Lower lobe of right lung (tissue), 2 donors: ENCODE measurements at places on chromosomes 13 and 19. TPM values are rescaled to one million over a fixed set of nuclear protein-coding genes. Genes with fewer than 3 reads are reported as not detected.

NDUFA11 gene
- 150 TPM for total RNA-seq

ACTN4 gene
- 454 TPM for total RNA-seq

PLIN5 gene
- total RNA-seq: 19.9 TPM

LHB gene
- total RNA-seq: not detected

FBXO17 gene
- total RNA-seq: 10.5 TPM

ZFP82 gene
- total RNA-seq: 4.0 TPM

KIR3DL2 gene
- total RNA-seq: not detected

GRCh38 chr19:35955881-35956634 is 19.9 kb downstream of the LRFN3 start:
- no peak for DNase-seq

DNA sequence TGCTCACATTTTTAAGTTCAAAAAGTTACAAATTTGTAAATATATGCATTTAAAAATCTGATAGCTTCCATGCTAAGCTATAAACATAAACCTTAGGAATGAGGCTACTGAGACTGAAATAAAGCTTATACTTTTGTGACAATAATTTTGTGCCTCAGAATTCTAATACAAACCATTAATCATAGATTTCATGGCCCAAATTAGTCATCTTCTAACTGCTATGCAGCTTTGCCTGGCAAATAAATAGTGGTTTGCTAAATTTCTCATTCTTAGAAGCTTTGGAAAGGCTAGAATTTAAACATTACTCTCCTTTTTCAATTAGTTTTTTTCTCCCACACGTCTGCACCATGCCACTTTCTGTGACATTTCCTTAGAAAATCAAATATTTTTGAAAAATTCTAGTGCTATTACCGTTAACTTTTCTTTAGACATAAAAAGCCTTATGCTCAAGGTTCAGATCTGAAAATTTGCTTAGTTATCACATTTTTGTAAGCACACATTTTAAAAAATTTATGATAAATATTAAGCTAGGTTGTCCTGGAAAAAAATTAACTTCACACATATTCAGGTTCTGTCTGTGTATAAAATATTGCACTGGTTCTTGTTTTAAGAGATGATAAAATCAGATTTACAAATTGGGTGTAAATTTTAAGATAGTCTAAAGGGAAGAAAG is 46.9 kb downstream of the FNDC3A start:
- no peak for DNase-seq

- DNase-seq: peak; percentile 53
Measured at GRCh38 chr13:90293793-90294361, 1053.6 kb upstream of the MIR17HG start.

DNA sequence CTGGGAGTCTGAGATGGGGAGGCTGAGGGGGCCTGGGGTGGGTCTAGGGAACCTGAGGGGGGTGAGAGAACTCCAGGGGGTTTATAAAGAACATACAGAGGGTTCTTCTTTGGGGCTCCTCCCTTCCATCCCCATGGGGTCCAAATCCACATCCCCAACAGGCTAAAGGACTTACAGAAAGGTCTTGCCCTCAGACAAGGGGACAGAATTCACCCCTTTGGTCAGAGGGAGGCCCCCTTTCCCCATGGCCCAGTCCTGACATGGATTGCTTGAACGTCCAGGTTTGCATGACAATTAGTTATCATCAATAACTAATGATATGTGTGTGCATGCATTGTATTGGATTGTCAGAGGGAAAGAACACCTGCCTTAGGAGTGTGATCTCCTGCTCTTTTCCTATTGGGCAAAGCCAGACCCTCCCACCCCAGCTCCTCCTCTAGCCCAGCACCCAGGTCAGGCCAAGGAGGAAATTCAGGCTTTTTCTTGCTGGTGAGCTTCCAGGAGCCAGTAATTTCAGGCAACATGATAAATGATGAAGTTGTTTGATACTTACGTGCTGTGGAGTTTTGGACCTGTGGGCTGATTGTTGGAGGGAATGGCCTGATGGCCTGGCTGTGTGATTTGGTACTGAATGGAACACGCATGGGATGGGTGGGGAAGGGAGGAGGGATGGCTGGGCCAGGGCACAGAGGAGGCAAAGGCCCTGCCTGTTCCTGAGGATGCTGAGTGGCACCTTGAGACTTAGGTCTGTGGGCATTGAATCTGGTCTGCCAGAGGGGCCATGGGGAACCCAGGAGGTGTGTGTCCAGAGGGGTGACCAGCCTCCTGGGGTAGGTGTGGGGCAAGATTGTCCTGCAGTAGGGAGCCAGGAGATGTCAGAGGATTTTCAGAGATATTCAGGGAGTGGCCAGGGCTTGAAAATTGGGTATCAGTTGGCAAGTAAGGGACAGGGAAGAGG is 1.1 kb downstream of the KLHL26 start:
- no peak for DNase-seq

DNA sequence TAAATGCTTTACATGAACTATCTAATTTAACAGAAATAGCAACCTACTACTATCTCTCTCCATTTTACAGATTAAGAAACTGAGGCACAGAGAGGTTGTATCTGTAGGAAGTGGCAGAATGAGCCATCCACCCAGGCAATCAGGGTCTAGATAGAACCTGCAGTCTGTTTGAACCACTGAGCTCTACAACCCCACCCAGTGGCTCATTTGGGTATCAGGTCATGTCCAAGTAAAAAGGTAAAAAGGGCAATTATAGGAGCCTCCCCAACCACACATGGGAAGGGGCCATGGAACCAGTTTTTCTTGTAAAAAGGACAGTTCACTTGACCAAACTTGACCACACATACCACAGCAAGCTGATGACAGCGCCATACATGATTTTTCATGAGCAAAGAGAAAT is 92.9 kb upstream of the SGCG start:
- DNase-seq: no peak

DNA sequence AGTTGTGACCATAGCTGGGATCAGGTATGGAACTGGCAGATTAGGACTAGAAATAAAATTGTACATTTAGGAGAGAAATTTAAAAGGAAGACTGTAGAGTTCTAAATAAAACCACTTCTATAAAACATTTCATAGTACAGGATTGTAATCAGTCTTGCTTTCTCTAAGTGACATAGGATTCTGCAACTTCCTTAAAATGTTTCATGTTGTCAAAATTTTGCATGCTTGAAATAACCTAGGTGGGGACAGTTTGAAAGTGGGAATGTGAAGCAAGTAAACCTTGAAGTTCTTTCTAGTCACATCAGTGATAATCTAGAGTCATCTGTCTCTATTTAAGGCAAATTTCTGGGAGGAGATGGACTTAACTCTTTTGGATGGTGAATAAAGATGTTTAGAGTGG is 6.7 kb downstream of the TM9SF2 start:
- no peak for DNase-seq

DNA sequence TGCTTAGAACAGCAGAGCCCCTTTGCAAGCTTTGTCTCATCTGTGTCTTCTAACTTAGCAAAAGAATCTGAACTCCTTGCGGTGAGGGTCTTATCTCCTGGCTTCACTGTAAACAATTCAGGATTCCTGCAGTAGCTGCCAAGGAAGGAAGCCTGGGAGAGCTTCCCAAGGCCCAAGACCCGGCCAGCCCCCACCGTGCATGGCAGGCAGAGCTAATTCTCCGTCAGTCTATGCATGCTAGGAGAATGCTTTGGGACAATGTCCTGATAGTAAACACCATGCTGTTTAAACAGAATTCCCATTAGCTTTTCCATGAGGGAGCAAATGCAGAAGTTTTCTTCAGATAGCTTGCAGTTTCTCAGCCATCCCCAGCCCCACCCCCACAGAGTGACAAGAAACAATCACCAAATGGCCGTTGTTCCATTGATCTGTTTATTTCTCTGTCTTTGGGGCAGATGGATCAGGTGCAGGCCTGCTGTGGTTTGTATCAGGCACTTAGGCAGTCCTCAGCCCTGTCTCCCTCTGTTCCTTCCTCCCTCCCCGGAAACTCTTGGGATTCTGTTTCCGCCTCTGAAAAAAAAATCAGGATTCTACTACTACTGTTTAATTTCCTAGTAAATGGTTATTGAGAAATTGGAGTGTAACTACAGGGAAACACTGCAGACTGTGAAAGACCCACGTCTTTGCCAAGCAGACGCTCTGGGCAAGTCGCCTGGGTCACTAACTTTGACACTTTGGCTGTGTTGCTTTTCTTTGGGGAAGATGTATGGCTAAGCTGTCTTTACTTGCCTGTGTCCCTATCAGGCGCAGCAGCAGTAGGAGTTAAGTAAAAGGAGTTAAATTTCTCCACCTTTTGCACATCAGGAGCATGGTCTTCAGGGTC is 40.7 kb upstream of the SPATA13 start:
- no peak for DNase-seq

GRCh38 chr13:81929988-81930387 is 1589.1 kb upstream of the SPRY2 start:
- DNase-seq: no peak

- no peak for DNase-seq
Measured at GRCh38 chr19:33686687-33687480, 65.1 kb downstream of the CHST8 start.

DNA sequence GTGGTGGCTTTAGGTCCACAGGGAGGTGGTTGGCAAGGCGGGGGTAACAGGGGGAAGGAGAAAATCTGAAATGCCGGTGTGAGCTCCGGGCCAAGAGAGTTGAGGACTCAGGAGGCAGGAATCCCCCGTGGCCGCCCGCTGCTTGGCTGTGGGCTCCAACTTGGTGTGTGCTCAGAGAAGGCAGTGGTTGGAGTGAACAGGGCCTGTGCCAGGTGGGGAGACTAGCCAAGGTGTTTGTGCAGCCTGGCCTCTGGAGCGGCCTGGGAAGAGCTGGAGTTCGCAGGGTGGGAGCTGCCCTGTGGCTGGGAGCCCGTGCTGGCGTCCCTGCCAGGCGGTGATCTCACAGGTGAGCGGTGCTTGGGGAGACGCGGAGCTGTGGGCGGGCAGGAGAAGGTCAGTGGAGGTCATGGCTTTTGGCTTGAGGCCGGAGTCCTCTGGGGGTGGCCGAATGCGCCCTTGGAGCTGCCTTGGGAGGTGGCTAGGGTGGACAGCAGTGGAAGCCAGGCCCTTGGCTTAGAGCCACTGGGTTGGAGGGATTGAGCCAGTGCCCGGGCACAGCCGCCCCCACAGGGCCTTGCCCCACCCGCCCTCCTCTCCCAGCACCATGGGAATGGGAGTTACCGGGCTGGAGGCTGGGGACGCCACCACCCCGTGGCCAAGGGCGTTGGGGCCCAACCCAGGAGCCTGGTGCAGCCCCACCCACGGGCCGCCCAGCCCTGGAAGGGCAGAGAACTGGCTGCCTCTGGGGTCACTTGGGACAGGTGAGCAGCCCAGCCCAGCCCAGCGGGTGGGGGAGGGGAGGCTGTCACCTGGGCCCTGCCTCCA is 7.1 kb upstream of the CIRBP start:
- DNase-seq: peak; percentile 91

GRCh38 chr13:83219832-83220231 is 662.4 kb downstream of the SLITRK1 start:
- no peak for DNase-seq

GRCh38 chr13:76289558-76289957 is 596.6 kb downstream of the KCTD12 start:
- DNase-seq: no peak

DNA sequence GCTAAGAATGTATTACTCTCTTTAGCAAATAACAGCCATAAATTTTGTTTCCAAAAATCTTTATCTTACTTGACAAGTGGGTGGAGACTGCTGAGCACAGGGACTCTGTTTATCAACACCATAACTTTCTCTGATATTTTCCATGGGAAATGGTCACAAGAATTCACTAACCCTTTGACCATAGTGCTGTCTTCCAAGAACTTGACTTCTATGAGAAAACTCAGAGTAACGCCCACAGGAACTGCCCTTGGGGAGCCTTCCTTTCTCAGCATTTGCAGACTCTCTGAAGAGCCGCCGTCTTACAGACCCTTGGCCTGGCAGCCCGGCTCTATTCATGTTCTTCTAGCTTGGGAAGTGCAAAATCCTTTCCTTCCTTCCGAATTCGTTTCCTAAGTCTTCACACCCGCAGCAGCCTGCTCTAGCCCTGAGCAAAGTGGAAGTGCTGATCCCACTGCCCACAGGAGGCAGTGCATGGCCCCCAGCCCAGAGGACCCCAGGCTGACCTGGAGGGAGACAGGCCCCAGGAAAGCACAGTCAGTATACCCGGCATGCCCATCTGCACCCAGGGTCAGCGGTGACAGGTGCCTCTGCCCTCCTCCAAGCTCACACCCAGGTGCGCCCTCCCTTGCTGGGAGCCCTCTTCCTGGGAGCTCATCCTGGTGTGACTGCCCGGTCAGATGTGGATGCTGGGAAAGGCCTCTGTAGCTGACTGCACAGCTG is 10.2 kb downstream of the GAS6 start:
- peak; percentile 42 for DNase-seq

DNA sequence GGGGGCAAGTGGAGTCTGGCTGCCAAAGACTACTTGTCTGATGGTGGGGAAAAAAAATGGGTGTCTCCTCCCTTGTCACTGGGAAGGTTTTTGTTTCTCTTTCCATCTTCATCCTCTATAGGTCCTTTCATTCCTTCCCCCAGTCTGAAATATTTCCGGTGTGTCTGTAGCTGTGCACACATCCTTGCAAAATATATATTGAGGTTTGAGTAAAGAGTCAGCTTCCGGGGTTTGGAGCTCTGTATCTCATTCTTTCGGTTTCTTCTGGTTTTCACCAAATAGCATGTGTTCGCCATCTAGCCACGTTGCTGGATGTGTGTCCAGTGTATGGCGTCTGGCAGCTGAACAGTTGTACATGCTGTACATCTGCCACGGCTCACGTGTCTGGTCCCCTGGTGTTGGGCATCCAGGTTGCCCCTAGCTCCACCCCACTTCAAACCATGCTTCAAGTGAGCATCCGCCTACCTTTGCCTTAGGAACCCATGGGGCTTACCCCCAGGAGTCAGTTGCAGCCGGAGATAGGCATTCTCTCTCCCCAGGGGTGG is 142.2 kb downstream of the SIPA1L3 start:
- no peak for DNase-seq

DNA sequence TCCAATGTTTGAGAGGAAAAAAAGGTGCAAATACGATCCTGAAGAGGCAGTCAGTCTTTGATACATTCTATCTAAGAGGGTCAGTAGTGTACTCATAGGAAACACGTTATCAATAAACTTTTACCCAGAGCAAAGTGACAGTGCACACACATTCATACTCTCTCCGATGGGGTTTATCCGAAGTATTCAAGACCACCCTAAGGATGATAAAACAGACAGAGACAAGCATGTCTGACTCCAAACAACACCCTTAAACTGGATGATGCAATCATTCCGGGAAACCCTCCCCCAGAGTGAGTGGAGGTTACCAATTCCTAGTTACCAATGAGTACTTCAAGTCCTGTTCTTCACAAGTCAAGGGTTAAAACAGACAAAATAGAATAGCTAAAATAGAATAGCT is 79.1 kb downstream of the DNAJC3 start:
- DNase-seq: no peak

GRCh38 chr19:42166316-42166715 is 34.1 kb upstream of the POU2F2 start:
- no peak for DNase-seq
